ENCODE measurements at places on chromosomes 3 and 15.

DNA sequence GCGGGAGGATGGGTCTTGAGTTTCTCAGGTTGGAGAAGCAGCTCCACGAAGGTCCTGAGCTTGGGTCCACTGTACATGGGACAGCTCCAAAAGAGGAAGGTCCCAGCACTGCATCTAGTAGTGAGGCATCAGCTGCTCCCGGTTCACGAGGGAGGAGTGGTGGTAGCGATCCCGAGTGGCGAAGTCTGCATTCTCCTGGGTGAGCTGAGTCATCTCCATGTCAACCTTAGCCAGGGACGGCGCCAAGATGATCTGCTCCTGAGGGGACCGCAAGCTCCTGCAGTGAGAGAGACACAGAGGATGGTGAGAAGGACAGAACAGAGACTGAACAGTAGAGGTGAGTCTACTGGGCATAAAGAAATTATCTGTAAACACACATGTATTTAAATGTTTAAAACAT, 28.0 kb upstream of the HEG1 start:
- DNase-seq: no peak

- DNase-seq: no peak
Observed at GRCh38 chr3:139308560-139308959, 35.3 kb upstream of the MRPS22 start.

DNA sequence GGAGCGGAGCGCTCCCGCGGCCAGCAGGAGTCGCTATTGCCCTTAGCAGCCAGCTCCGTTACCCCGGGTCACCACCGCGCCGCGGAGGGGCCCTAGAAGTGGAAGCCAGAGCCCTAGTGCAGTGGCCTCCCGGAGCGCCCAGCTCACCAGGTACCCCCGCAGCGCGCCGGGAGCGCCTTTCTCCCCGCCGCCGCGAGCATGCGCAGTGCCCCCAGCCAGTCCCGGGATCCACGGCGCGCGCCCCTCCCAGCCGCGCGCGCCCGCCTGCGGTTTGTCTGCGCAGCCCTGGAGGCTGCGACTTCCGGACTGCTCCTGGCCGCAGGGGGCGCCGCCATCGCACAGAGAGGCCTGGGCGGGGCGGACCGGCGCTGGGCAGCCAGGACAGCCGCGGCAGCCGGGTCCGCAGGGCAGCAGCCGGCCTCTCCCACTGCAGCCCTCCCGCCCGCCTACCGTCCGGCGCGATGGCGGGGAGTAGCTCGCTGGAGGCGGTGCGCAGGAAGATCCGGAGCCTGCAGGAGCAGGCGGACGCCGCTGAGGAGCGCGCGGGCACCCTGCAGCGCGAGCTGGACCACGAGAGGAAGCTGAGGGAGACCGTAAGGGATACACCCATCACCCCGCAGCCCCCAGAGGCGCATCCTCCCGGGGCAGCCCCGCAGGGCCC, 5.7 kb downstream of the TPM1 start:
- DNase-seq: peak; percentile 71

DNA sequence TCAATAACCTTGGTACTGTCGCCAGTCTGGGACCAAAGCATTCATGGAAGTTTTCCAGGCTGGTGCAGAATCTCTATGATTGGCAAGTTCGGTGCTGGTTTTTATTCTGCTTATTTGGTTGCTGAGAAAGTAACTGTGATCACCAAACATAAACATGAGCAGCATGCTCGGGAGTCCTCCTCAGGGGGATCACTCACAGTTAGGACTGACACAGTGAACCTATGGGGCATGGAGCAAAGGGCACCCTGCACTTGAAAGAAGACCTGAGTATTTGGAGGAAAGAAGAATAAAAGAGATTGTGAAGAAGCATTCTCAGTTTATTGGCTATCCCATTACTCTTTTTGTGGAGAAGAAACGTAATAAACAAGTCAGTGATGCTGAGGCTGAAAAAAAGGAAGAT, 19.1 kb upstream of the EIF2B5 start:
- DNase-seq: no peak

- no peak for DNase-seq
Observed at GRCh38 chr15:57667171-57667849, 39.2 kb upstream of the POLR2M start.

GRCh38 chr15:59557581-59557980, 54.0 kb upstream of the GCNT3 start:
- no peak for DNase-seq

DNA sequence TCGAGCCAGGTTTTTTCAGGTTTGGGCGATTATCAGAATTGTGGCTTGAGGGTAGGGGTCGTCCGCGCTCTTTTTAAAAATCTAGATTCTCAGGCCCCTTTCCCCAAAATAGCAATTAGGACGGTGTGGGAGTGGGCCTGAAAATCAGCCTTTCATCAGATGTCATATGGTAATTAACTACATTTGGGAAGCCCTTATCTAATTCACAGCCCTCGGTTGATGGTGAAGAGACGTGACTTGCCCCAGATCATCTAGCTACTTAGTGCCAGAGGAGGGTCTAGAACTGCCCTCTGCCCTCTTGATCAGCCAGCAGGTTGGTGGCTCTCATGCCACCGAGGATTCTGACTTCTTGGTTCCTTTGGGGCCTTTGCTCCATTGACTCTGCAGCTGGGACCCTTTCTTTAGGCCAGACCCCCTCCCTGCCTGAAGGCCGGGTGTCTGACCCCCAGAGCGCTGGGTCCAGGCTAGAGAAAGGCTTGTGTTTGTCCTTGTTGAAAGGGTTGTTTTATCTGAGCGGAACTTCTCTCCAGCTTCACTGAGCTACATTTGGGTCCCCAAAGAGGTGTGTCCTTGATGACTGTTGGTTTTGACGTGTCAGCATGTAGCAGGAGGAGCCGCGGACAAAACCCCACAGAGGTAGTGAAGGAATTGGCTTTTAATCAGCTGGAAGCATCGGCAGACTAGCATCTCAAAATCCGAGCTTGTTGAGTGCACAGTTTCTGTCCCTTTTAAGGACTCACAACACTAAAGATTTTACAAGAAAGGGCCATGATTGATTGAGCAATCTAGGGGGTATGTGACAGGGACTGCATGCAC, 857 bp downstream of the AEN start:
- DNase-seq: peak; percentile 27

GRCh38 chr3:101813817-101814440, 34.9 kb downstream of the NXPE3 start:
- DNase-seq: no peak
